Mucosa of gallbladder (tissue), 1 donor: ENCODE measurements at places on chromosomes 16 and 17.

- no peak for DNase-seq
Measured at GRCh38 chr17:74466111-74466827, at the start of gene CD300A. TSS of gene CD300A (plus strand) at chr17:74466634. CDS start at chr17:74466704, 70 bp downstream.

DNA sequence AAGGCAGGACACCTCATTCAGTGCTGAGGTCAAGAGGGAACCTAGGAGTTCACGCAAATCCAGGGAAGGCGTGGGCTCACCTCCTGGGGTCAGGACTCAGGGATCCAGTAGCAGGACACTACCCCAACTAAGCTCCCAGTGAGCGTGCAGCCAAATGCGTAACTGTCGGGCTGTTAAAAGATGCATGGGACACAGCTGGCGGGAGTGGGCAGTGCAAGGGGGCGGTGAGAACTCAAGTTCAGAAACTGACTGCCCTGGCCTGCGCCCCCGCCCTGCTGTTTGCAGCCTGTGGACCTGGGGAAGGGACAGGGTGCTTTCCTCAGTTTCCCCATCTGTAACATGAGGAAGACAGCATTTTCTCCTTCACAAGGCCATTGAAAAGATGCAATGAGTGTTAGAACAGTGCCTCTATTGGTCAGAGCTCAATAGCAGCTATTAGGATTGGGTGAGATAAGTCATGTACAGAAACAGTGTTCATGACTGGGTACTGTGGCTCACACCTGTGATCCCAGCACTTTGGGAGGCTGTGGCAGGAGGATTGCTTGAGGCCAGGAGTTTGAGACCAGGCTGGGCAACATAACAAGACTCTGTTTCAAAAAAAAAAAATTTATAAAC, 20.2 kb downstream of the CDIPT start:
- DNase-seq: no peak

GRCh38 chr16:88022076-88023042, 71.1 kb downstream of the BANP start:
- no peak for DNase-seq

GRCh38 chr16:86031141-86031678, 132.2 kb downstream of the IRF8 start:
- no peak for DNase-seq

DNA sequence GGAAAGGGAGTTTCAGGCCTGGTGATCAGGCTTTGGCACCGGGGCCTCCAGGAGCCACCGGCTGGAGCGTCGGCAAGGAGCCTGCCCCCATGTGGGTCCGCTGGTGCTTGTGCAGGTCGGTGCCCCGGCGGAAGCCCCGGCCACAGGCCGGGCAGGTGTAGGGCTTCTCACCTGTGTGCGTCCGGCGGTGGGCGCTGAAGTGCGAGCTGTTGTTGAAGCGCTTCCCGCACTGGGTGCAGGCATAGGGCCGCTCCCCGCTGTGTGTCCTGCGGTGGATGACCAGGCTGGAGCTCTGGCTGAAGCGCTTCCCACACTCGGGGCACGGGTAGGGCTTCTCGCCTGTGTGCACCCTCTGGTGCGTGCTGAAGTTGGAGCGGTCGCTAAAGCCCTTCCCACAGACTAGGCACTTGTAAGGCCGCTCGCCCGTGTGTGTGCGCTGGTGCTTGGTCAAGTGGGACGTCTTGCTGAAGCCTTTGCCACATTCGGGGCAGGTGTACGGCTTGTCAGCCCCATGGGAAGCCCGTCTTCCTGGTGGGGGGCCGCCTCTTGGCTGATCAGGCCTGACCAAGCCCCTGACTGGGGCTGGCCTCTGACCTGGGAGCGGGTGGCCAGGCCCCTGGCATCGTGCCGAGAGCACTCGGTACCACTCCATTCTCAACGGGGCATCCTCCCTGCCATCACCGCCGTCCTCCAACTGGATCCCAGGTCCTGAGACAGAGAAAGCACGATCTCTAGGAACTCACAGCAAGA, 14.4 kb downstream of the ZNF500 start:
- no peak for DNase-seq

DNA sequence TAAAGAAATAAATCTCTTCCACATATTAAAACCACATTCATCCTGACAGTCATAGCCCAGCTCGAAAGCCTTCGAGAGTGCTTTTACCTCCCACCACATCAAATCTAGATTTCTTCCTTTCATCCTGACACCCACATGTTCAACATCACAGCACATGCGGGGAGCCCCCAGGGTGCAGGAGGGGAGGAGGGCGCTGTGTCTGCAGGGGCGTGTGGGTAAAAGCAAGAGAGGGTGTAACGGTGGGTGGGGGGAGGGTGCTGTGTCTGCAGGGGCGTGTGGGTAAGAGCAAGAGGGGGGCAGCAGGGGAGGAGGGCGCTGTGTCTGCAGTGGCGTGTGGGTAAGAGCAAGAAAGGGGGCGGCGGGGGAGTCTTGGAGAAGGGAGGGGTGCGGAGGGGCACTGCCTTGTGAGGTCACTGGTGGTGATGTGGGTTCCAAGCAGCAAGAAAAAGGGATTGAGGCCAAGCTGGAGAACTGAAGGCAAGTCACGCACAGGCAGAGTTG, 34.7 kb downstream of the ADCY9 start:
- peak; percentile 6 for DNase-seq

GRCh38 chr17:28497931-28498330, 8.2 kb upstream of the FOXN1 start:
- peak; percentile 89 for DNase-seq

- DNase-seq: no peak
Measured at GRCh38 chr17:1469231-1469852, 13.3 kb upstream of the CRK start.

DNA sequence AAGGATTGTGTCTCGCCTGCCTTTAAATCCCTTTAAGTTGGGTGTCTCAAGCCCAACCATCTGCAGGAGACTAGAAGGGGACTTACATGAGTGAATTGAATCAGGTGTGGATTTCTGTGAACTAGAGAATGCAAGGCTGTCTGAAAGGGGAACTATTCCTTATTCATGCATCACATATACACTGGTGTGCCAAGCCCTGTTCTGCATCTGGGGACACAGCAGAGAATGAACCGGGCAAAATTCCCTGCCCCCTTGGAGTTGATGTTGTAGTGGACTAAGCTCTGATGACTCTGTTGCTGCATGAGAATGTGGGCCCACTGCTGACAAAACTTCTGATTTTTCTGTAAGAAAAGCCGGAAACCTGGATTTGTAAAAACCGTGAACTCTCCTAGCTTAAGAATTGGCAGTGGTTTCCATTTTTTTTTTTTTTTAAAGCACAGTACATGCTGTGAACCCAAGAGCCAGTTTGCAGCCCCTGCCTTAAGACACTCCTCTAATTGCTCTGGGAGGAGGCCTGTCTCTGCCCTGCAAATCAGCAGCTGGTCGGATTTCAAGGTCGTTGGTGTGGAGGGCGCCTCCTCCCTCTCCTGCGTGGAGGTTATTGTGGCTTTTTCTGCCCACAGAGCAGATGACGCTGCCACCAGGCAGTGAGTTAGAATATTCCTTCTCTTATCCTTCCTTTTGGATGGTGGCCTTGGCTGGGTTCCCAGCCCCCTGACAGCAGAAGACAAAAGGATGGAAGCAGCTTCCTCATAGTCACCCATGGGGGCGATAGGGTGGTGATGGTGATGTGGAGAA, 131.0 kb downstream of the PRKCB start:
- no peak for DNase-seq

GRCh38 chr16:70577256-70577698, 53.7 kb downstream of the SF3B3 start:
- DNase-seq: no peak

- no peak for DNase-seq
Measured at GRCh38 chr16:13333336-13333735, 431.9 kb downstream of the SHISA9 start.

DNA sequence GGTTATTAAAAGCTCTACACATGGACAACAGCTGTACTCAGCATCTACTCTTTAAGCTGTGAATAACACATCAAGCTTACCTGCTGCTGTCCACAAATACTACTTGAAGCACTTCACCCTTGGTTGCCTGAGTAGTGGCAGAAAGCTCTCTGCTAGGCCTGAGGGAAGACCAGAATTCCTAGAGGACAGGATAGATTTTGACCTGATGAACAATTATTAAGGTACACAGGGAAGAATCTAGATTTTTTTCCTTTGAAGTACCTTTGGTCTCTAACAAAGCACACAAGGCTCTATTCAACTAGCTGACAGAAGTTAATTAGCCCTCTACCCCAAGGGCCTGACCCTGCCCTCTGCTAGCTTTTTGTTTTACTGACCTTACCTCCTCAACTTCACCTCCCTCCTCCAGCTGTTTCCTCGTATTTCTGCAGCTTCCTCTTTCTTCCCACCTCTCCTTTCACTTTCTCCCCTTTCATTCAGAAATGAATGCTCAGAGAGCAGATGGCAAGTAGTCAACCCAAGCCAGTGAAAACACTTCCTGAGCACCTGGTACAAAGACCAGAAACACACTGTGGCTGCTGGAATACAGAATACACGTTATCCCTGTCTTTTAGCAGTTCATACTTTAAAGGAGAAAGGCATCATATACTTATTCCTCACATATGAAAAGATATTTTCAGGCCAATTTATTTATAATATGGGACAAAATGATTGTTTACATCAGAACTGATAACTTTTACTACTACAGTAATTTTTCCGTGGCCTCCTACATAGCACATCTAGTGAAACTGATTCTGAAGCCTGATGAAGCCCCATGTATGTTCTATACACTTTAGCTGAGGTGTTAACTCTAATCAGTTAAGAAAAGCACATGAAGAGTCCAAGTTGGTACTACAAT, 5.7 kb upstream of the VEZF1 start:
- no peak for DNase-seq

GRCh38 chr17:55717898-55718735, 4.5 kb downstream of the TMEM100 start:
- peak; percentile 87 for DNase-seq

GRCh38 chr16:62539657-62540056, 503.4 kb upstream of the CDH8 start:
- no peak for DNase-seq

- no peak for DNase-seq
Measured at GRCh38 chr17:56913000-56913311, 893 bp downstream of the TRIM25 start.

DNA sequence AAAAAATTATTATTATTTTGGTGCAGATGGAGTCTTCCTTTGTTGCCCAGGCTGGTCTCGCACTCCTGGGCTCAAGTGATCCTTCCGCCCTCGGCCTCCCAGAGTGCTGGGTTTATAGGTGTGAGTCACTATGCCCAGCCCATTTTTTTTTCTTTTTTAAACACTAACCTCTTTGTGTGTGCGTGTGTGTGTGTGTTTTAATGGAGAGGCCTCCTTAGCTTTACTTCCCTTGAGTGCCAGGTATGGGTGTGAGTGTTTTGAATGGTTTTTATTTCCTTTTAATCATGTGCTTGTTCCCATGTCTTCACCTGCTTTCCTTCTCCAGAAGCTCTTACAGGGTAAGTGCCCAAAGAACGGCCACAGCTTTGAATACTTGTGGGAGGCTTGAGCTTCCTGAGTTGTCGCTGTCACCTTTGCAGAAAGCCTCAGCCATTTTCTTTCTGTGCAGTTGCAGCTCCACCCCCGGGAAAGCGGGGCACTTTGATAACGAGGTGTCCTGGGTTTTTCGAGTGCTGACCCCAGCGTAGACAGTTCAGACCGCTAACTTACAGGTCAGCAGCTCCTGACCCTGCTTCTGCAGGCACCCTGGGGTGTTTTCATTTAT, 22.6 kb downstream of the AKAP1 start:
- peak; percentile 55 for DNase-seq

DNA sequence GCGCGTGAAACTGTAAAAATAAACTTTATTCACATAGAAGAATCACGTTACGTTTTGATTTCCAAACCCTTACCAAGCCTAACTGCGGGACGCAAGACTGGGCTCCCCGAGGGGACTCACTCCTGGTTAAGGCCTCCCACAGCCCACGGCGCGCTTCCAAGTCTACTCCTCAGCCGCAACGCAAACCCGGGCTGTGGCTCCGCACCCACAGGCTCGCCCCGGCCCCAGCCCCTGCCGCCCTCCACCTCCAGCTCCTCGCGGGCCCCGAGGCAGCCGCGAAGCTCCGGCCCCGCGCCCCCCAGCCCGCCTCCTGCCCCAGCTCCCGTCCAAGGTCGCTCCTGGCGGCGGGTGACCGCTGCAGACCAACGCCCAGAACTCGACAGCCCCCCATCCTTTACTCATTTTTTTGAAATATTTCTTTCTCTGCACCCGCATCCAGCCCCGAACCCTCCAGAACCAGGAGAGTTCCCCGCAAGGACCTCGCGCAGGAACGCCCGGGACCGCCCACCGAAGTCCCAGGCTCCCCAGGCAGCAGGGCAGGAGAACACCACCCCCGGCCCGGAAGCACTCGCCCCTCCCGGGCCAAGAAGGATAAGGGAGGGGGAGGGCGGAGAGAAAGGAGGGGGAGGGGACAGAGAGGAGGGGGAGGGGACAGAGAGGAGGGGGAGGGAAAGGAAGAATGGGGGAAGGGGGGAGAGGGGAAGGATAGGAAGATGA, 912 bp downstream of the USP22 start:
- peak; percentile 75 for DNase-seq

DNA sequence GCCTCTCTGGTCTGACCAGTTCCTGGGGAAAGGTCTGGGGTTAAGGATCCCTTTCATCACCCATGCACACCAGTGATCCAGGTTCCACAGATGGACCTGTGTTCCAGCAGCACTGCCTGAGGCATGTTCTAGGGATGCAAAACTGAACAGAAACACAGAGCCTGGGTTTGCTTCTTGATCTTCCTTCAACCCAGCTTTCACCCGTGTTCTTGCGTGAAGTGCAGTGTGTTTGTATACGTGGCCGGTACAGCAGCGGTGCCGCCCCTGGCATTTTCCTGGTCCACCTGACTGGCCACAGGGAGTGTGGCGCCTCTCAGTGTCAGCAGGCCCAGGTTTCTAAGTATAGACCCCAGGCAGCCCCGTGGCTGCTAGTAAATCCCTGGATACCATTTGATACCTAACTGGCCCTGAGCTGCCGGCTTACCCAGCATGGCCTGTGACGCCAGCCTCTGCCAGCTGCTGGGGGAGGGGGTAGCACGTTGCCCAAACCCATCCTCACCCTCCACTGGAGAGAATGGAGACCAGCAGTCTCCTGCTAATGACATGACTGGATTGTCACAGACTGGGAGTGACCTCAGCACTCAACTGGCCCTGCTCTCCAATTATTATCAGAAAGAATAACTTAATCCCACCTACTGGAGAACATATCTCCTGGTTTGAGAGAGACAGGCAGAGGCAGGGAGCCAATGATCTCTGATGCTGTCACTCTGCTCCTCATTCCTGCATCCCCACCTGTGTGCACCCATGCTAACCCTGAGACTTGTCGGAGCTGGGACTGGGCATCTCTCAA, 59.2 kb upstream of the LGALS9 start:
- no peak for DNase-seq

DNA sequence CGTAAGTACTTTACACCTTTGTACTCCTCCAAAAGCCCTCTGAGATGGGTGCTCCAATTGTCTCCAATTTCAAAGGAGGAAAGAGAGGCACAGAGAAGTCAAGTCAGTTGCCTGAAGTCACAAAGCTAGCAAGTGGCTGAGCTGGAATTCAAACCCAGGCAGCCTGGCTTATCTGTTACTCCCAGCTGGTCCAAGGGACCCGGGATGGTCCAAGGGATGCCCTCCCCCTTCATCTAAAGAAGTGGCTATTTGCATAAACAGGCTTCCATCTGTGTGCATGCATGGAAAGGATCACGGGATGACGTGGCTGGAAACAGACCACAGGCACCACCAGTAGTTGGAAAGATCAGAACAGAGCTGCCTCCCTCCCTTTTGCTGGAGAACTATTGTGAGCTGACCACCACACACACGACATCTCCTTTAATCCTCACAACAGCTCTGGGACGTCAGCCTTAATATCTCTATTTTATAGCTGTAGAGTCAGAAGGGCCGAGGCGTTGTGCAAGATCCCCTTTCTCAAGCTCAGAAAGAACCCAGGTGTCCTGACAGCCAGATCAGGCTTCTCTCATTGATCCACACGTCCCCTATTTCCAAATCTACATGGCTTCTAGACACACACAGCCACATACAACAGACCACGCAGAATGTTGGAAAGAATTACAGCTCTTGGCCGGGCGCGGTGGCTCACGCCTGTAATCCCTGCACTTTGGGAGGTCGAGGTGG, 10.9 kb upstream of the COL1A1 start:
- peak; percentile 60 for DNase-seq
